ENCODE measurements at places on chromosomes 16 and 17. TPM values are rescaled to one million over a fixed set of nuclear protein-coding genes. Genes with fewer than 3 reads are reported as not detected.

- peaks cover 27% of the 10 kb centered on the region for H3K4me1 ChIP-seq
- no peaks in the 10 kb centered on the region for H3K27me3 ChIP-seq
- peak overlapping the region; percentile 90 for H3K27ac ChIP-seq
- no peaks in the 10 kb centered on the region for H3K36me3 ChIP-seq
- H3K4me3 ChIP-seq: no peak overlapping the region
Observed at GRCh38 chr17:50904518-50905459, 38.6 kb upstream of the TOB1 start.

- H3K4me3 ChIP-seq: peak overlapping the region; percentile 21
- peaks cover 63% of the 10 kb centered on the region for H3K4me1 ChIP-seq
- no peaks in the 10 kb centered on the region for H3K27me3 ChIP-seq
- DNase-seq: peak; percentile 85
- H3K36me3 ChIP-seq: peaks cover 7% of the 10 kb centered on the region
Observed at GRCh38 chr16:70738083-70738977, 52.5 kb upstream of the MTSS2 start.

- no peaks in the 10 kb centered on the region for H3K4me1 ChIP-seq
- H3K36me3 ChIP-seq: no peaks in the 10 kb centered on the region
- H3K27ac ChIP-seq: no peak overlapping the region
Observed at GRCh38 chr16:72131036-72131435, 37.4 kb downstream of the DHX38 start.

Gene PIK3R5
- 37.7 TPM for total RNA-seq

GRCh38 chr17:6052926-6053325 lies 17.3 kb upstream of the WSCD1 start:
- H3K4me3 ChIP-seq: no peak overlapping the region
- H3K36me3 ChIP-seq: no peaks in the 10 kb centered on the region
- H3K27ac ChIP-seq: no peak overlapping the region
- DNase-seq: no peak
- H3K27me3 ChIP-seq: no peaks in the 10 kb centered on the region
- H3K4me1 ChIP-seq: no peaks in the 10 kb centered on the region

- no peak for DNase-seq
- H3K27ac ChIP-seq: no peak overlapping the region
- H3K4me1 ChIP-seq: no peaks in the 10 kb centered on the region
- no peaks in the 10 kb centered on the region for H3K27me3 ChIP-seq
- no peak overlapping the region for H3K4me3 ChIP-seq
Observed at GRCh38 chr16:17423221-17423620, 47.5 kb downstream of the XYLT1 start.

Gene PPY
- not detected for total RNA-seq

DNA sequence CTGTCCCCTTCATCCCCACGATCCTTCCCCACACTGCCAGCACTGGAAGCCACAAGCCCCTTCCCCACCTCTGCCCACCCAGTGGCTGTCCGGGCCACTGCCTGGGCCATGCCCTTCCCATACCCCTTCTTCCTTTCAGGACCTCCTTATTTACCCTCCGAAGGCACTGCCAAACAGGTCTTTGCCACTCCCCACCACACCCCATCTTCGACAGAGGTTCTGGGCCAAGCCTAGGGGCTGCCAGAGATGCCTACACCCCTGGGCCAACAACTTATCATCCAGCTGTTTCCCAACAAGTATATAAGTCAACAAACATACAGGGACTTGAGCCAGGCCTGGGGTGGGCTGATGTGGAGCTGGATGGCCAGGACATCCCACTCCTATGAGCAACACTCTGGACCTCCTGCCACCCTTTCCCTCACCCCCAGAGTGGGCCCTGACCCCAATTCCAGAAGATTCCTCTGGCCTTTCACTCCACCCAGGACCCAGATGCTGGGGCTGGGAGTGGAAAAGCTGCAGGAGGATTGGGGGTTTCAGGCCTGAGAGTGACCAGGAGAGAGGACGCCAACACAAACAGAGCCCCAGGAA lies 1.5 kb upstream of the PPP1R1B start:
- no peaks in the 10 kb centered on the region for H3K36me3 ChIP-seq
- H3K27me3 ChIP-seq: peaks cover 33% of the 10 kb centered on the region
- H3K4me1 ChIP-seq: peaks cover 5% of the 10 kb centered on the region
- no peak overlapping the region for H3K4me3 ChIP-seq
- H3K27ac ChIP-seq: no peak overlapping the region

DNA sequence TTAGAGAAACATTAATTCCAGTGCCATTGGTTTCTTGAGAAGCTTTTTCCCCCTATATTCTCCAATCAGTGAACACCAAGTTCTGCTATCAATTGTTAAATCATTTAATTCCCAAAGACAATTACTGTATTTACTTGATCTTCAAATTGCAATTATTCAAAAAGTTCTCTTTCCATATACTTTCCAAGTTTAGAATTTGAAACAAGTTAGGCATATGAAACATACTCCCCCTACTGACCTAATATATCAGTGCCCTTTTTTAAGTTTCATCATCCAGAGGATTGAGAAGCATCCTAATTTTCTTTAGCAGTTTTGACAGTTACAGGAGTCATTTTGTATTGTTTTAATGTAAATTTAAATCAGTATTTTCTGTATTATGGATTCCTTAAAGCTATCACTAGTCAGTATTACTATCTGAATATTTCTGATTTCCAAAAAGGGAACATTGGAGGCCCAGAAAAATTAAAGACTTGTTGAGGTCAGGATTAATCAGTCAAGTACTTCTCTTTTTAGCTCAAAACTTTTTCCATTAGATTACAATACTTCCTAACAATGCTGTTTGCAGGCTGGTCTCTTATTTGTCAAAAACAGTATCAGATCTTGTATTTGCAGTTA lies 16.3 kb downstream of the MEIOC start:
- H3K36me3 ChIP-seq: peaks cover under 1% of the 10 kb centered on the region
- no peak overlapping the region for H3K4me3 ChIP-seq
- H3K27ac ChIP-seq: no peak overlapping the region
- H3K27me3 ChIP-seq: no peaks in the 10 kb centered on the region
- no peak for DNase-seq

- no peak overlapping the region for H3K4me3 ChIP-seq
- peaks cover 18% of the 10 kb centered on the region for H3K4me1 ChIP-seq
- H3K27ac ChIP-seq: no peak overlapping the region
- H3K36me3 ChIP-seq: no peaks in the 10 kb centered on the region
- peaks cover 19% of the 10 kb centered on the region for H3K27me3 ChIP-seq
Observed at GRCh38 chr17:61392679-61393078, 7.0 kb upstream of the TBX2 start.

GRCh38 chr16:22670551-22671041 lies 143.4 kb upstream of the HS3ST2 start:
- H3K4me3 ChIP-seq: no peak overlapping the region
- no peak overlapping the region for H3K27ac ChIP-seq
- H3K36me3 ChIP-seq: no peaks in the 10 kb centered on the region
- no peaks in the 10 kb centered on the region for H3K27me3 ChIP-seq
- no peaks in the 10 kb centered on the region for H3K4me1 ChIP-seq

GRCh38 chr17:72125742-72126141 lies 4.9 kb downstream of the SOX9 start:
- H3K4me3 ChIP-seq: no peak overlapping the region
- DNase-seq: no peak
- peaks cover 7% of the 10 kb centered on the region for H3K4me1 ChIP-seq
- no peaks in the 10 kb centered on the region for H3K36me3 ChIP-seq
- no peak overlapping the region for H3K27ac ChIP-seq

GRCh38 chr17:56158915-56159825 lies 5.9 kb downstream of the ANKFN1 start:
- no peaks in the 10 kb centered on the region for H3K36me3 ChIP-seq
- no peaks in the 10 kb centered on the region for H3K27me3 ChIP-seq
- H3K4me3 ChIP-seq: no peak overlapping the region

- H3K27me3 ChIP-seq: no peaks in the 10 kb centered on the region
- H3K4me3 ChIP-seq: no peak overlapping the region
- peaks cover 55% of the 10 kb centered on the region for H3K36me3 ChIP-seq
Observed at GRCh38 chr16:50309527-50310307, 43.4 kb downstream of the ADCY7 start.

Gene GPR179
- total RNA-seq: 0.35 TPM

DNA sequence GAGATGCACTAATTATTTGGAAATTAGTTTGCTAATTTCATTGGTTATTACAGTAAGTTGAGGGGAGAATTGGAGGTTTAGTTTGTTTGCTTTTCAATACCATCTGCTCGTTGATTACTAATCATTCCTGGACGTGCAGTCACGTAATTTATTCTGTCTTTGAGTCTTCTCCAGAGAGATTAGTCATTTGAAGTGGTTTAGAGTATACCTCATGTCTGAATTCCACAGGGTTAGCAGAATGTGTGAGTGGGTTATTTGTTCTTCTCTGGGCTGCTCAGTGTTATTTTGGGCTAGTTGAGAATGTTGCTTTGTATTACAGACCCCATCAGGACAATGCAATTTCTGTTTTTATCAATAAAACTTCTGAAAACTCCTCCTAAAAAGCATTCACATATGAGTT lies 265.0 kb downstream of the RBFOX1 start:
- no peaks in the 10 kb centered on the region for H3K36me3 ChIP-seq
- H3K27me3 ChIP-seq: no peaks in the 10 kb centered on the region

Gene KRT36
- not detected for total RNA-seq

- no peak overlapping the region for H3K27ac ChIP-seq
- H3K4me3 ChIP-seq: no peak overlapping the region
- no peaks in the 10 kb centered on the region for H3K27me3 ChIP-seq
- DNase-seq: no peak
Observed at GRCh38 chr17:44381810-44382305, 7.6 kb downstream of the ITGA2B start.

DNA sequence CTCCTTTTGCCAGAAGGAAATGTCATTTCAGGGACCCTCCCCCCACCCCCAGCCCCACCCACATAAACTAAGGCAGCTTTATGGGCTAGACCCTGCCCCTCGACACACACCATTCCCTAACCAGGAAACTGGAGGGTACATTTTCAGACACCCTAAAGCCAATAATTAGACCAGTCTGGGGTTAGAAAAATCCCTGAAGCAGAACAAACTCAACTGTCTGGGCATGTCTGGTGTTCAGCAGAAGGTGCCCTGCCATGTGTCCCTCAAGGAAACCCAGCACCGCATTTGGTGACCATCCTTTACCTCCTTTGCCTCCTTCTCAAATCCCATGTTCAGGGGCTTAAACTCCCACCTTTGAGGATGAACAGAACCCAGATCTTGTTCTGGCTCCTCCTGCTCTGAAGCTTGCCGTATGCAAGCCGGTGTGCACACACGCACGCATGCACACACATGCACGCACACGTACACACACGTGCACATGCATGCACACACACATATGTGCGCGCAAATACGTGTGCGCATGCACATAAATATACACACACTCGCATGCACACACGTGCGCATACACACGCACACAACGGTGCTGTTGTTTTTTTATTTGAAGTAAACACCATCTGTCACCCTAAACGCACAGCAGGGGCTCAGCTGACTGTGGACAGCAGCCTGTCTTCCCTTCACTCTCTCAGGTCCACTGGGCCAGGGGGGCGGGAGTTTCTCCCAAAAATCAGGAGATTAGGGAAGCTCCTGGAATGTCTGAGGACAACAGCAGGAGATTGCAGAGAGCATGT lies 156.8 kb upstream of the TNRC6C start:
- no peaks in the 10 kb centered on the region for H3K4me1 ChIP-seq
- no peak overlapping the region for H3K4me3 ChIP-seq
- no peaks in the 10 kb centered on the region for H3K36me3 ChIP-seq
- no peak overlapping the region for H3K27ac ChIP-seq

DNA sequence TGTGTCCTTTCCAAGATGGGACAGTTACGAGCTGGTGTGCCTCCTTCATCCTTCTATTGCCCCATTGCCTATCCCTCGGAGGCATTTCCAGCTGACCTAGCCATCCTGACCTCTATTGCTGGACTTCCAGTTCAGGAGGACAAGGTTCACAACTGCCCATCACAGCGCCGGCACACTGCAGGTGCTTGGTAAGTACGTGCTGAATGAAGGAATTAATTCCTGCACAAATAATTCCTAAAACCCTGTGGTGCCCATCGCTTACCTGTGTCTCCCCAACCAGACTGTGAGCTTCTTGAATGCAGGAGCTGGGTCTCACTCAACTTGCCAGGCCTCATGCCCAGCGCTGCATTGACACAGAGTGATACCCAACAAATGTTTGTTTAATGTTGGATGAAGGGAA lies 13.0 kb downstream of the ALOX15B start:
- H3K4me3 ChIP-seq: no peak overlapping the region
- H3K36me3 ChIP-seq: no peaks in the 10 kb centered on the region
- DNase-seq: peak; percentile 34
- peaks cover 18% of the 10 kb centered on the region for H3K4me1 ChIP-seq

- peak overlapping the region; percentile 91 for H3K27ac ChIP-seq
- peak overlapping the region; percentile 65 for H3K4me3 ChIP-seq
- peak; percentile 70 for DNase-seq
- peaks cover 22% of the 10 kb centered on the region for H3K36me3 ChIP-seq
Observed at GRCh38 chr17:61400066-61400716, 548 bp downstream of the TBX2 start.

Gene CTRB1
- total RNA-seq: not detected

- DNase-seq: no peak
- H3K36me3 ChIP-seq: no peaks in the 10 kb centered on the region
- peaks cover 17% of the 10 kb centered on the region for H3K4me1 ChIP-seq
Observed at GRCh38 chr17:60095830-60096229, 17.1 kb upstream of the HEATR6 start.

Gene MED31
- total RNA-seq: 17.4 TPM

DNA sequence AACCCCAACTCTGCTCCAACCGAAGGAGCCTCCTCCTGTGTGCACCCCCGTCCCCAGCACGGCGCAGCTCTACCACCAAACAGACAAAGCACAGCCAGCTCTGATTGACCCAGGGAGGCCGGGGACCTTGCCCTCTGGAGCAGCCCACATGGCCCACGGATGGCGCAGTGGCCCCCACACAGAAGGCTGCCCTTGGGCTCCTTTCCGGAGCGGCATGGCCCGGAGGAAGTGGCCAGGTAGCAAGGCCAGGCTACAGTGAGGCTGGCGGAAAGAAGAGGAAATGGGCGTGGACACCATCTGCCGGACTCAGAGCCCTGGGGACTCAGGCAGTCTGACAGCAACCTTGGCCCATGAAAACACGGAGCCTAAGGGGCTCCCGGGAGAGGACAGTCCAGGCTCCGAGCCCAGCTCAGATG lies 19.9 kb upstream of the ZC3H18 start:
- H3K4me1 ChIP-seq: no peaks in the 10 kb centered on the region
- DNase-seq: no peak
- H3K36me3 ChIP-seq: no peaks in the 10 kb centered on the region
- peaks cover 20% of the 10 kb centered on the region for H3K27me3 ChIP-seq

GRCh38 chr17:33396818-33397217 lies 103.7 kb upstream of the ASIC2 start:
- H3K27ac ChIP-seq: no peak overlapping the region
- no peaks in the 10 kb centered on the region for H3K4me1 ChIP-seq
- no peak for DNase-seq
- H3K27me3 ChIP-seq: no peaks in the 10 kb centered on the region

GRCh38 chr17:79549141-79549915 lies 61.5 kb downstream of the RBFOX3 start:
- no peak overlapping the region for H3K27ac ChIP-seq
- DNase-seq: peak; percentile 40
- H3K27me3 ChIP-seq: no peaks in the 10 kb centered on the region
- no peaks in the 10 kb centered on the region for H3K4me1 ChIP-seq
- no peaks in the 10 kb centered on the region for H3K36me3 ChIP-seq

DNA sequence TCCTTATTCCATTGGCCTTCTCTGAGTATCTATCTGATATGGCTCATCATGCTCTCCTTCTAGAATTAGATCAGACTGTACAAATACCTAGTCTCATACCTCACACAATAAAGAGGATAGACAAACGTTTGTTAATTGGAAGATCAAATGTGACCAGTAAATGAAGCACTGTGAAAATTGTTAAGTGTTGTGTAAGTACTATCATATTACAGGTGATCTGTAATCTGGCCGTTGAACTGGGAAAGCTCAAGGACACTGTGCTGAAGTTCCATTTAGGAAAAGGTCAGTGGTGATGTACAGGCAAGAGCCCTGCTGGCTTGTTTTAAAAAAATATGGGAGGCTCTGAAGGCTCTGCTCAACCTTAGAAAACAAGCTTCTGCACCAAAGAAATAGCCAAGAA lies 38.5 kb upstream of the CORO6 start:
- H3K27me3 ChIP-seq: no peaks in the 10 kb centered on the region
- peaks cover 3% of the 10 kb centered on the region for H3K4me1 ChIP-seq
- H3K36me3 ChIP-seq: peaks cover 57% of the 10 kb centered on the region

Gene TAT
- not detected for total RNA-seq
